ENCODE measurements at places on chromosomes 5 and 9.

DNA sequence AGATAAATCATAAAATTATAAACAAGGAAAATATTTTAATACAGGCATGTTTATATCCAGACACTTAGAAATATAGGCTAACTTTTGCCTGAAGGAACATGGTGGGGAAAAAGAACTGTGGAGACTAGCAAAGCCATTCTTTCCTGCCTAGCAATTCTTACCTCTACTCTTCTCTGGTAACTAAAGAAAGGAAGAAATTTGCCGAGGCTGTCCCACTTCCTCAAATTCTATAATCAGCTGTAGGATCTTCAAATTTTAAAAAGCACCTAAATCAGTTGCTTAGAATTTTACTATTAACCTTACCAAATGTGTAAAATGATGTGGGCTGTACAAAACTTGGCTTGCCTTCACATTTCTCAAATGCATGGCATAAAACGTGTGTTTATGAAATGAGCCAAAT lies 249.1 kb upstream of the SMARCA2 start:
- DNase-seq: no peak

- no peak for DNase-seq
These were observed 16.3 kb upstream of the ANXA1 start for GRCh38 chr9:73135394-73135793.

- no peak for DNase-seq
These were observed 52.3 kb upstream of the RPL26L1 start for GRCh38 chr5:172906888-172907287.

DNA sequence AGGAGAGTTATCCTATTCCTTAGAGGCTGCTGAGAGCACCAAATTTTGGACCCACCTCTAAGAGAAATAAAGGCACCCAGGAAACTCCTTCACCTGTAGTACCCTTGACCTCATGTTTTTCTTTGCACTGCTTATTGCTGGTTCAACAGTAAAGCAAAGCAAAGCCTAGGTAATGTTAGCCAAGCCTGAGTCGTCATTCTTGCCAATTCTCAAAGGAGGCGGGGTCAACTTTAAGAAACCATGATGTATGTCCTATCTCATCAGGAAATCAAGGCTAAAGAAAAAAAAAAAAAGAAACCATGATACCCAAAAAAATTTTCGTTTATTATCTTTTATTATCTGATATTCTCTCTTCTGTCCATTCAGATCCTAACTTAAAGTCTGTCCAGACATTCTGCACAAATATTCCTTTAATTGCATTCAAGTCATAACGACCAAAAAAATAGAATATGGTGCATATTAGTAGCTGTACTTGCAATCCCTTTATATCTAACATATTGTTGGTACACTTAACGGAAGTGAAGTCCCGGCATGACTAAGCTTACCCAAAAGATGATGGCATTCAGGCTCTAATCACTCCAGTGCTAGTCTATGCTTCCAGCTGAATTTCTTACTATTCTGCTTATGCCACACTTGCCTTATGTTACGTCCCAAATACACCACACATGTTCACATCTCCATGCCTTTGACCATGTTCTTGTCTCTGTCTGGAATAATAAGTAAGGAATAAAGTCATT lies 1.8 kb downstream of the AUH start:
- no peak for DNase-seq

- DNase-seq: no peak
These were observed 350.4 kb downstream of the OSTF1 start for GRCh38 chr9:75438716-75439115.

- peak; percentile 94 for DNase-seq
These were observed 43.1 kb downstream of the SPATA31D1 start for GRCh38 chr9:82031538-82032280.

GRCh38 chr5:86118542-86118941 lies 499.2 kb upstream of the COX7C start:
- DNase-seq: no peak

Data from NCI-H2171 treated with DMSO at 0.1 percent for 48 hours (cell line).